ENCODE measurements at places on chromosomes 11 and 22.

GRCh38 chr11:127675581-127675980 lies 675.0 kb upstream of the KIRREL3 start:
- no peak for DNase-seq

GRCh38 chr11:131582021-131582525 lies 211.7 kb downstream of the NTM start:
- no peak for DNase-seq

DNA sequence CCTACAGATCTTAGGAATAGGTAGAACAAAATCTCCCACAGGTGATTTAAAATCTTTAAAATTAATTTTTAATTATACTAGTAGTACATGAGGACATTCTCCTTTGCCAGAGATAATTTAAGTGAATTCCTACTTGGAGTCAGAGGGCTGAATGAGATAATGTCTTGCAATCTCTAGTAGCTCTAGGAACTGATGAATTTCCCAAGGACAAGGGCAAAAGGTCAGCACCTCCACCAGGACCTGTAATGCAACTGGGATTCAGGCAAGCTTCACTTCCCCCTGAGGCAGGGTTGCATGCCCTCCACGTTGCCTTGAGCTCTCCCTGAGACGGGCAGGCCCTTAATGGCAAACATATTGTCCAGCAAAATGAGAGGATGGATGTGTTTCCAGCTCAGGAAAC lies 330.3 kb upstream of the PITPNB start:
- no peak for DNase-seq

GRCh38 chr11:21635394-21636145 lies 557.3 kb upstream of the ANO5 start:
- no peak for DNase-seq

DNA sequence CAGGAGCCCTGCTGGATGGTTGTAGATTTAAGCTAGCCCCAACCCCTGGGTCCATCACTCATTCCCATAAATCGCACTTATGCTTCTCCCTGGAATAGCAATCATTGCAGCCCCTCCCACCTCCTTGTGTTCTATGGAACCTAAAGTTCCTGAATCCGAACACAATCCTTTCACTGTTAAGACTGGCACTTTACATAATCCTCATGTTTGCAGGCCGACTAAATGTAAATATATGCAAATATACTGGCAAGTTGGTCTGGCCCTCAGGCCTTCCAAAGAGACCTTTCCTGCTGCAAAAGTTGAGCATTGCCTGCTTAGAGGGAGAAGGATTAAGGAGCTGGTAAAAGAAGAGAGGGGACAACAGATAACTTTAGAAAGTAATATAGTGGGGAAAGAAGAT lies 892.9 kb downstream of the OPCML start:
- DNase-seq = no peak

All from smooth muscle cell of the brain vasculature (primary cell).